ENCODE measurements at places on chromosomes 7 and 10. TPM values are rescaled to one million over a fixed set of nuclear protein-coding genes. Genes with fewer than 3 reads are reported as not detected.

- H3K27ac ChIP-seq = no peak overlapping the region
- no peaks in the 10 kb centered on the region for H3K4me1 ChIP-seq
- H3K4me3 ChIP-seq = no peak overlapping the region
- no peaks in the 10 kb centered on the region for H3K27me3 ChIP-seq
Measured at GRCh38 chr10:110002801-110003523, 4.8 kb upstream of the ADD3 start.

DNA sequence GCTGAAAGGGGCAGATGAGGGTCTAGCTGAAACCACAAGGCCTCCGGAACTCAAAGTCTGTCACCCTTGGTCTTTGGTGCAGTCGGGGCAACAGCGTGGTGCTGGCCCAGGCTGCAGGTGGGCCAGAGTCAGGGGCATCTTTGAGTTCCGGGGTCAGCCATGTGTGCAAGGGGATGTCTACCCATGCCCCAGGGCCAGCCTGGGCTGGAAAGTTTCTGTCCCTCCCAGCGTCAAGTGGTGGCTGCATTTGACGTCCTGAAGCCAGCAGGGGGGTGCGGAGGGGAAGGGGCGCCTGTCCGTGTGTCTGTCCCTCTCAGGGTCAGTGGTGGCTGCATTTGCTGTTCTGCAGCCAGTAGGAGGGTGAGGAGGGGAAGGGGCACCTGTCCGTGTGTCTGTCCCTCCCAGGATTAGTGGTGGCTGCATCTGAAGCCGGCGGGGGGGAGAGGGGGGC is 638 bp downstream of the BRAT1 start:
- DNase-seq = no peak
- peak overlapping the region; percentile 95 for H3K27ac ChIP-seq
- H3K4me3 ChIP-seq = peak overlapping the region; percentile 75
- H3K36me3 ChIP-seq = no peaks in the 10 kb centered on the region
- no peaks in the 10 kb centered on the region for H3K27me3 ChIP-seq

Gene ASAH2
- 0.21 TPM for total RNA-seq

Gene CFAP69
- 0.85 TPM for total RNA-seq

Gene CPED1
- total RNA-seq = 69.5 TPM

DNA sequence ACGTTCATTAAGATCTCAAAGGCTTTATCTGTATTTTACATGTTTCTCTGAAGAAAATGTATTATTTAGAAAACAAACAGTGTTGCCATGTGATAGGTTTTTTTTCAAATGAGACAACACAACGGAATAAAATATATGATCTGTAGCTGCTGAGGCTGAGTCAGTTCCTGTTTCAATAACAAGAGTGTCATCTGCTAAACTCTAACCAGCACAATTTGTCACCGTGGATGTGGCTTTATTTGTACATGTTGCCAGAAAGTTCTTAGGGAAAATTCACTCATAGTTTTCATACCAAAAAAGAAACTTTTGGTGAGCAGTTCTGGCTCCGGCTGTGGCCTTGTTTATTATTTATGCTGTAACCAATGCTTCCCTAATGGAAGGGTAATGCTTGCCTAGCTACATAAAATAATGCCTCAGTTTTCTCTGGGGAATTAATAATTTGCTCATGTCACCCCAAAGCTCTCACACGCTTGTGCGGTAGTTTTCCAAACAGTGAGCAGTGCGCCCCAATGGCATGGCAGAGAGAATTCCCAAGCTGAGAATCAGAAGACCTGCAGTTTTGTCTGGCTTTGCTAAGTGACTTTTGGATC is 20.3 kb upstream of the KLF6 start:
- DNase-seq = no peak
- H3K4me1 ChIP-seq = peaks cover 20% of the 10 kb centered on the region
- H3K36me3 ChIP-seq = no peaks in the 10 kb centered on the region
- peak overlapping the region; percentile 92 for H3K27ac ChIP-seq
- H3K4me3 ChIP-seq = no peak overlapping the region
- H3K27me3 ChIP-seq = no peaks in the 10 kb centered on the region

Gene RPEL1
- total RNA-seq = not detected

Gene CLIP2
- total RNA-seq = 50.2 TPM

GRCh38 chr10:78784546-78784945 is 284.2 kb upstream of the ZMIZ1 start:
- no peak overlapping the region for H3K4me3 ChIP-seq
- H3K27ac ChIP-seq = no peak overlapping the region
- peaks cover 12% of the 10 kb centered on the region for H3K4me1 ChIP-seq
- no peaks in the 10 kb centered on the region for H3K27me3 ChIP-seq
- H3K36me3 ChIP-seq = no peaks in the 10 kb centered on the region

DNA sequence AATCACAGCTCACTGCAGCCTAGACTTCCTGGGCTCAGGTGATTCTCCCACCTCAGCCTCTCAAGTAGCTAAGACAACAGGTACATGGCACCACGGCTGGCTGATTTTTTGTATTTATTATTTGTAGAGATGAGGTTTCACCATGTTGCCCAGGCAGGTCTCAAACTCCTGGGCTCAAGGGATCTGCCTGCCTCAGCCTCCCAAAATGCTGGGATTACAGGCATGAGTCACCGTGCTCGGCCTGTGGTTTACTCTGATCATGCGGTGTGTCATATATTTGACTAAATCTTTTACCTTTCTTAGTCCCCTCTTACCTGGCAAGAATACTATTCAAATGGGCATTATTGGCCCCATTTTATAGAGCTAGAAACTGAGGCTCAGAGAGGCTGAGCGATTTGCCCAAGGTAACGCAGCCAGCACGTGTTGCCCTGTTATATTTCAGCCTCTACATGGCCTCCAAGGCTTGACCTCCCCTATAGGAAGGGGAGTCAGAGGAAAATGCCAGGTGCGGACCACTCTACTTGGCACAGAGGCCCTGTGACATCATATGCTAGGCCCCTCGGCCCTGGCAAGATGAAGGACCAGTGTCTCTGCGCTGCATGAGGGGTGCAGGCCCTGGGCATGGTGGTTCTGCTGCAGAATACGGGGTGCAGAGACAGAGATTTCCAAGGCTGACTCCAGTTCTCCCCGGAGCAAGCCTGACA is 8.2 kb downstream of the ZCCHC24 start:
- H3K27ac ChIP-seq = peak overlapping the region; percentile 83
- H3K4me1 ChIP-seq = peaks cover 69% of the 10 kb centered on the region
- no peaks in the 10 kb centered on the region for H3K36me3 ChIP-seq
- H3K4me3 ChIP-seq = no peak overlapping the region
- no peak for DNase-seq
- H3K27me3 ChIP-seq = no peaks in the 10 kb centered on the region

Gene ASZ1
- not detected for total RNA-seq

- peaks cover 2% of the 10 kb centered on the region for H3K4me1 ChIP-seq
- no peak overlapping the region for H3K27ac ChIP-seq
- peak overlapping the region; percentile 66 for H3K4me3 ChIP-seq
- no peaks in the 10 kb centered on the region for H3K27me3 ChIP-seq
- no peak for DNase-seq
Measured at GRCh38 chr7:87628780-87629569, 777 bp downstream of the RUNDC3B start.

Gene VGF
- total RNA-seq = not detected

- H3K27ac ChIP-seq = no peak overlapping the region
- no peak overlapping the region for H3K4me3 ChIP-seq
- no peak for DNase-seq
Measured at GRCh38 chr10:6445671-6446316, 134.3 kb downstream of the PRKCQ start.

GRCh38 chr7:131657881-131658280 is 101.5 kb upstream of the PODXL start:
- no peaks in the 10 kb centered on the region for H3K4me1 ChIP-seq
- no peaks in the 10 kb centered on the region for H3K36me3 ChIP-seq
- no peaks in the 10 kb centered on the region for H3K27me3 ChIP-seq
- no peak overlapping the region for H3K4me3 ChIP-seq
- H3K27ac ChIP-seq = no peak overlapping the region

DNA sequence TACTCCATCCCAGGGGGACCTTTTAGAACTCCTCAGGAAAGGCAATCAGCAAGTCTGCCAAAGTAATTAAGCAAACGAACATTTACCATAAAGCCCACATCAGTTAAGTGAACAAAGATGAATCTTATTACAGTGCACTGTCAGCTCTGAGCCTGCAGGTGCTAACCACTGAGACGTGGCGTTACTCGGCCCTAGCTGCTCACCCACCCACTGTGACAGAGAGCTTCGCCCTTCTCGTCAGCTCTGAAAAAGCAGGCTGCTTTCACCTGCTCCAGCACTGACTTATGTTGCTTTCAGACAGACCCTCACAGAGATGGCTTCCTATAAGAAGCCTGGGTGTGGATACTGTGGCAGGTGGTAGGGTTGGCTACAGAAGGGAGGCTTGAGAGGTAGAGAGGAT is 57.7 kb upstream of the KCNIP2 start:
- no peaks in the 10 kb centered on the region for H3K4me1 ChIP-seq
- H3K27ac ChIP-seq = no peak overlapping the region
- no peak for DNase-seq
- H3K36me3 ChIP-seq = peaks cover 5% of the 10 kb centered on the region
- no peak overlapping the region for H3K4me3 ChIP-seq
- H3K27me3 ChIP-seq = no peaks in the 10 kb centered on the region

Gene TMEM229A
- total RNA-seq = not detected

DNA sequence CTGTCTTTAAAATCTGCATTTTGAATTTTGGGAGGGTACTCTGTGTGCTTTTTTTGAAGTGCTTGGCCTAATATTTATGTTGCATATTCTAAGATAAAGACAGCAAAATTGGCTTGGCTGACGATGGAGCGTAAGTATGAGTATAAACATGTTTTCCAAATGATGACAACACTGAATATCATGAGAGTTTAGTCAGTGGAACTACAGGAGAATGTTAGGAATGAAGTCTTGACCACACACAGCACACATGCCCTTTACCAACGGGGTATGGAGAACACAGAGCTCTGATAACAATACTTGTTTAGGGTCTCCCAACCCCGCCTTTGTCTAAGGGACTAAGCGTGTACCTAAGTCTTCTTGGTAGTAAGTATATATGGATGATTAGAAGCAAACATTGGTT is 253.9 kb upstream of the FZD8 start:
- H3K36me3 ChIP-seq = no peaks in the 10 kb centered on the region

DNA sequence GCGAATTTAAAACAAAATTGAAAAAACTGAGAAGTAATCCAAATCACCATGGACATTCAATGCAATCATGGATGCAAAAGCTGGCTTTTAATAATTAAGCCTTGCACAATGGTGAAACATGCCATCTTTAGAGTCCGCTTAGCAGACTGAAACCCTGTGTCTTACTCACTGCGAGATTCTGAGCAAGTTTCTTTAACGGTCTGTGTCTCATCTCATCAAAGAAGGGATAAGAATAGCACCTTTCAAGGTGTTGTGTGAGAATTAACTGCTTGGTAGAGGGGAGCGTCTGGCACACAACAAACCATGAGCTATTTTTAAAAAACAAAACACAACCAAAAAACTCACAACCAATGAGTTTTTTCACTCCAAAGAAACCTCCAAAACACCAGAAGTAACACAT is 21.4 kb downstream of the ACBD7 start:
- no peak for DNase-seq
- H3K4me1 ChIP-seq = no peaks in the 10 kb centered on the region
- H3K36me3 ChIP-seq = no peaks in the 10 kb centered on the region

- H3K4me1 ChIP-seq = peaks cover 9% of the 10 kb centered on the region
- no peak overlapping the region for H3K4me3 ChIP-seq
- H3K27ac ChIP-seq = peak overlapping the region; percentile 60
- no peak for DNase-seq
- no peaks in the 10 kb centered on the region for H3K36me3 ChIP-seq
- H3K27me3 ChIP-seq = no peaks in the 10 kb centered on the region
Measured at GRCh38 chr7:137657476-137658189, 189.1 kb downstream of the DGKI start.

DNA sequence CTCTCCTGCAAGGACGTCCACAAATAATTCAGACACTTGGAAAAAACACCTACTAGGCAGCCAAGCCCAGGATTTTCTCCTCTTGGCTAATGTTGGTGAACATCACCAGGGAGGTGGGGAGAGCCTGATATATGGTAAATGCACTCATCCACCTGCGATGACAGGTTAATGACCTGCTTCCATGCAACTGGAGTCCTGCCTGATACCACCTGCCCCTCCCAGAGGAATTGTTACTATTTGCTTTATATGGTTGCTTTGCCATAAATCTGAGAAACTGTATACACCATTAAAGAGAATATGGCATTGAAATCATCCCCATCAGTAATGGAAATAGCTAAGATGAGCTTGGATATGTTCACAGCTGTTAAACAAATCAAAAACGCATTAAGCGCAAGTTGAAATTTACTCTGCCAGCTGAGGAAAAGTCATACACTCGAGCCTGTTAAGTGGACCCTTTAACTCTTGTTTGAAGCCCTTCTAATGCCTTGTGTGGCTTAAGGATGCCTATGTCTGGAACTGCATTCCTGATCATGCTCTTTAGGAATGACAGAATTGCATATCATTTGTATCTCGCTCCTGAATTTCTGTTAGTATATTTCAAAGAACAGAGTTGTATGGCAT is 208.3 kb downstream of the PRPF18 start:
- no peak overlapping the region for H3K4me3 ChIP-seq
- H3K27me3 ChIP-seq = no peaks in the 10 kb centered on the region
- H3K4me1 ChIP-seq = no peaks in the 10 kb centered on the region
- H3K27ac ChIP-seq = no peak overlapping the region

Gene KLF14
- total RNA-seq = not detected

Gene UTF1
- total RNA-seq = not detected

DNA sequence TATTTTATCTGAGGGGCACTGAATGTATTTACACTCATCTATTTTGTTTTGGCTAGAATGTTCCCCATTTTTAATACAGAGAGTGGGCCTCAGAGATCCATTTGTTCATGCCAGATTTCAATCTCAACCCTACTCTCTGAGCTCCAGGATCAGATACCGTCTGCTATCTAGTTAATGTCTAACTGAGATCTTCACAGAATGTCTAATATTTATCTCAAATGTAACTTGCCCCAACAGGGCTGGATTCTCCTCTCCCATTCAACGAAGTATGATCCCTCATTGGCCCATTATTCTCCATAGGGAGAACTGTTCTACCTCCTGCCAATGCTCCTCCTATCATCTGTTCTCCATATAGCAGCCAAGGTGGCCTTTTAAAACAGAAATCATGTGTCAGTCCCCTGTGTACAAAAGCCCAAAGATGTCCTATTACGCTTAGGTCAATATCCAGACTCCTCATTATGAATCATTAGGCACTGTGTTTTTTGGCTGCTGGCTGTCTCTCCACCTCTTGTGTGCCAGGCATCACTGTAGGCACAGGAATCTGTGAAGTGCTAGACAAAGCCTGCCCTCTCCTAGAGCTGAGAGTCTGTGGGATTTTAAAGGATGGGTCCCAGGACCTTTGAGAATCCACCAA is 169.3 kb upstream of the AGK start:
- H3K4me1 ChIP-seq = no peaks in the 10 kb centered on the region
- no peaks in the 10 kb centered on the region for H3K27me3 ChIP-seq
- no peak for DNase-seq

GRCh38 chr7:102467581-102468477 is 3.0 kb downstream of the LRWD1 start:
- H3K27me3 ChIP-seq = no peaks in the 10 kb centered on the region
- no peak overlapping the region for H3K4me3 ChIP-seq
- peaks cover 14% of the 10 kb centered on the region for H3K36me3 ChIP-seq
- peaks cover 15% of the 10 kb centered on the region for H3K4me1 ChIP-seq
- DNase-seq = no peak

Gene FAM13C
- total RNA-seq = 10.7 TPM

Gene ERCC6
- total RNA-seq = 16.2 TPM

- DNase-seq = no peak
- H3K36me3 ChIP-seq = no peaks in the 10 kb centered on the region
- H3K27me3 ChIP-seq = no peaks in the 10 kb centered on the region
- peak overlapping the region; percentile 85 for H3K27ac ChIP-seq
- no peak overlapping the region for H3K4me3 ChIP-seq
Measured at GRCh38 chr10:91603931-91604331, 28.9 kb downstream of the PPP1R3C start.

All from ascending aorta (tissue), 2 donors.